ENCODE measurements at places on chromosomes 1 and 21. TPM values are rescaled to one million over a fixed set of nuclear protein-coding genes. Genes with fewer than 3 reads are reported as not detected.

The LRIF1 gene
- total RNA-seq = 7.9 TPM

The GALE gene
- 22.5 TPM for total RNA-seq

The OR2AK2 gene
- not detected for total RNA-seq

The OLIG1 gene
- total RNA-seq = not detected

The NCSTN gene
- 106 TPM for total RNA-seq

The SLC9C2 gene
- total RNA-seq = 0.93 TPM

The HIVEP3 gene
- 8.9 TPM for total RNA-seq

The TRIM67 gene
- total RNA-seq = 0.04 TPM

The FAM177B gene
- not detected for total RNA-seq

The VASH2 gene
- total RNA-seq = 43.8 TPM

The AGRN gene
- 532 TPM for total RNA-seq

The FCER1G gene
- total RNA-seq = 1.8 TPM

The HFM1 gene
- total RNA-seq = 7.4 TPM

The ACTL8 gene
- total RNA-seq = not detected

- no peak overlapping the region for H3K4me3 ChIP-seq
- peaks cover 36% of the 10 kb centered on the region for H3K4me1 ChIP-seq
- no peak for DNase-seq
- H3K36me3 ChIP-seq = no peaks in the 10 kb centered on the region
- no peak overlapping the region for H3K27ac ChIP-seq
- no peaks in the 10 kb centered on the region for H3K27me3 ChIP-seq
These were observed 4.1 kb downstream of the DIPK1A start for GRCh38 chr1:92957030-92957734.

GRCh38 chr1:171742577-171742922 is 685 bp upstream of the VAMP4 start:
- no peaks in the 10 kb centered on the region for H3K27me3 ChIP-seq

DNA sequence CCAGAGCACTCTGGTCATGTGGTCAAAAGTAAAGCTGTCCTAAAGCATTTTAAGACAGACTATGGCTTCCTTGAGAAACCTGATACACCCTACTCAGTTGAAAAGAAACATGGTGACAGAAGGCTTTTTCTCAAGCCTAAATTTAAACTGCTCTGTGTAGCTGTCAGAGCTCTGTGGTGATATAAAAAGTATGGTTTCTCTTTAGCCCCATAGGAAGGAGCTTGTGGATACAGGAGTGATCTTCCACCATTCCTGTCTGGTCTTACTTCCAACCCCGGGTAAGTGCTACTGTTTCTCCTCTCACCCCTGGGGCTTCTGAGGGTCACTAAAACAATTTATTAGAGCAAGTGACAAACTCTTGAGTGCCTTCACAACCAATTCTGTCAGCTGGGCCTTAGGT is 8.5 kb downstream of the TP53BP2 start:
- no peaks in the 10 kb centered on the region for H3K27me3 ChIP-seq
- peaks cover 34% of the 10 kb centered on the region for H3K4me1 ChIP-seq
- H3K36me3 ChIP-seq = peaks cover 1% of the 10 kb centered on the region

GRCh38 chr21:42699196-42699595 is 45.8 kb downstream of the PDE9A start:
- no peak overlapping the region for H3K4me3 ChIP-seq
- peaks cover 50% of the 10 kb centered on the region for H3K36me3 ChIP-seq
- peaks cover 5% of the 10 kb centered on the region for H3K4me1 ChIP-seq
- H3K27me3 ChIP-seq = no peaks in the 10 kb centered on the region
- H3K27ac ChIP-seq = no peak overlapping the region

DNA sequence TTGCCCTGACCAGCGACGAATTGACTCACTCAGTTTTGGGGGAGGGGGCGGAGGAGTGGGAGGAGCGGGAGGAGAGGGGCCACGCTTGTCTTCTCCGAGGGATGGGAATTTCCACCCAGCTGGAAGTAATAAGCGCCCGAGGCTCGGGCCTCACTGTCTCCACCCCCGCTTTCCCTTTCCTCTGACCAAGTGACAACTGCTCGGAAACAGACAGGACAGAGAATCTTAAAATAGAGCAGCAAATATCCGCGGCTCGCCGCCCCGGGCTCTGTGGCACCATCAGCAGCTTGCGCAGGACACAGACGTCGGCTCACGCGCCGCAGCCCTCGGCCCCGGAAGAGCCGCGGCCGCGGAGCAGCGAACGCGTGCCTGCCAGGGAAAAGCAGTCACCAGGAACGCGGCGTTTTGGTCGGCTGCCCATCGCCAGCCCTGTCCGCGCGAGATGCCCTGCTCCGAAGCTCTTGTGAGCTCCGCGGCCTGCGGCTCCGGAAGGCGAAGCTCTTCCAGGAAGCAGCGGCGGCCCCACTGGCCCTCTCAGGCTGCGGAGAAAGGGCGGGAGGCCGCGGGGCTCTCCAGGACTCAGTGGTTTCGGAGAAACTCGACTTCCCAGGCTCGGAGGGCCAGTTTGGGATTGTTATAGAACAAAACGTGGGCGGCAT is 10.7 kb upstream of the RGS16 start:
- peaks cover 24% of the 10 kb centered on the region for H3K27me3 ChIP-seq
- H3K27ac ChIP-seq = peak overlapping the region; percentile 85
- peaks cover 50% of the 10 kb centered on the region for H3K4me1 ChIP-seq
- peak; percentile 70 for DNase-seq
- no peaks in the 10 kb centered on the region for H3K36me3 ChIP-seq
- H3K4me3 ChIP-seq = peak overlapping the region; percentile 76

DNA sequence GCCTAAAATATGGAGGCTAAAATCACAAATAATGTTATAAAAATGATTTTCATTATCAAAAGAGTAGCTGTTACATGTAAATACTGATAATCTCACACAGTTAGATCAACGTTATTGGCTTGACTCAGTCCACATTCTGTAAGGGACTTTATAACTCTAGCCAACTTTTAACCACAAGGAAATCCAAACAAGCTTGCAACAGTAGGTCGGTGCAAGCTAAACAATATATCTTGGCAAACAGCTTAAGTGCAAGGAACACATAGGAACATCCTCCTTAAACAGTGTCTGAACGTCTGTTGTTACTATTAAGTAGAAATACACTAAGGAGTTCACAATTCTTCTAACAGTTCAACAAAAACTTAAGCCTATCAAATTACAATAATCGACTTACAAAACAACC is 126.7 kb downstream of the EIF4G3 start:
- H3K27ac ChIP-seq = no peak overlapping the region
- H3K4me1 ChIP-seq = peaks cover 9% of the 10 kb centered on the region
- no peak overlapping the region for H3K4me3 ChIP-seq
- peaks cover 18% of the 10 kb centered on the region for H3K36me3 ChIP-seq
- no peak for DNase-seq
- no peaks in the 10 kb centered on the region for H3K27me3 ChIP-seq

GRCh38 chr1:230965535-230965934 is 13.1 kb downstream of the TTC13 start:
- no peak overlapping the region for H3K27ac ChIP-seq
- H3K36me3 ChIP-seq = no peaks in the 10 kb centered on the region
- peaks cover 5% of the 10 kb centered on the region for H3K27me3 ChIP-seq
- H3K4me3 ChIP-seq = no peak overlapping the region
- H3K4me1 ChIP-seq = no peaks in the 10 kb centered on the region

- no peak for DNase-seq
- H3K27ac ChIP-seq = peak overlapping the region; percentile 74
- peaks cover 19% of the 10 kb centered on the region for H3K36me3 ChIP-seq
- peaks cover 53% of the 10 kb centered on the region for H3K4me1 ChIP-seq
These were observed 28.4 kb downstream of the TRIM45 start for GRCh38 chr1:117093091-117093534.

GRCh38 chr1:211606332-211606913 is 27.5 kb upstream of the SLC30A1 start:
- peaks cover 16% of the 10 kb centered on the region for H3K27me3 ChIP-seq
- H3K4me3 ChIP-seq = no peak overlapping the region
- DNase-seq = no peak
- no peaks in the 10 kb centered on the region for H3K36me3 ChIP-seq

GRCh38 chr21:46661211-46661625 is 25.7 kb downstream of the PRMT2 start:
- H3K4me3 ChIP-seq = no peak overlapping the region
- no peaks in the 10 kb centered on the region for H3K4me1 ChIP-seq
- DNase-seq = no peak
- peaks cover 41% of the 10 kb centered on the region for H3K36me3 ChIP-seq

GRCh38 chr1:116900471-116901365 is 9.0 kb upstream of the PTGFRN start:
- H3K27me3 ChIP-seq = no peaks in the 10 kb centered on the region
- H3K27ac ChIP-seq = no peak overlapping the region
- peaks cover 10% of the 10 kb centered on the region for H3K4me1 ChIP-seq
- H3K4me3 ChIP-seq = no peak overlapping the region
- no peaks in the 10 kb centered on the region for H3K36me3 ChIP-seq

GRCh38 chr1:178124115-178124514 is 30.2 kb downstream of the RASAL2 start:
- H3K36me3 ChIP-seq = peaks cover 18% of the 10 kb centered on the region
- H3K27ac ChIP-seq = no peak overlapping the region
- peaks cover 27% of the 10 kb centered on the region for H3K4me1 ChIP-seq
- no peaks in the 10 kb centered on the region for H3K27me3 ChIP-seq

- no peak overlapping the region for H3K27ac ChIP-seq
- DNase-seq = no peak
- H3K4me3 ChIP-seq = no peak overlapping the region
These were observed 138.0 kb downstream of the HS2ST1 start for GRCh38 chr1:87052400-87052799.

GRCh38 chr1:89632657-89633247 is at the start of gene LRRC8C:
TSS of gene LRRC8C (plus strand) at chr1:89633120. CDS start at chr1:89686474, 53,354 bp downstream.
- H3K36me3 ChIP-seq = no peaks in the 10 kb centered on the region
- peak within 1 kb of the TSS; percentile 76 for H3K27ac ChIP-seq
- H3K4me1 ChIP-seq = peaks cover 9% of the 10 kb centered on the region
- DNase-seq = peak; percentile 84

DNA sequence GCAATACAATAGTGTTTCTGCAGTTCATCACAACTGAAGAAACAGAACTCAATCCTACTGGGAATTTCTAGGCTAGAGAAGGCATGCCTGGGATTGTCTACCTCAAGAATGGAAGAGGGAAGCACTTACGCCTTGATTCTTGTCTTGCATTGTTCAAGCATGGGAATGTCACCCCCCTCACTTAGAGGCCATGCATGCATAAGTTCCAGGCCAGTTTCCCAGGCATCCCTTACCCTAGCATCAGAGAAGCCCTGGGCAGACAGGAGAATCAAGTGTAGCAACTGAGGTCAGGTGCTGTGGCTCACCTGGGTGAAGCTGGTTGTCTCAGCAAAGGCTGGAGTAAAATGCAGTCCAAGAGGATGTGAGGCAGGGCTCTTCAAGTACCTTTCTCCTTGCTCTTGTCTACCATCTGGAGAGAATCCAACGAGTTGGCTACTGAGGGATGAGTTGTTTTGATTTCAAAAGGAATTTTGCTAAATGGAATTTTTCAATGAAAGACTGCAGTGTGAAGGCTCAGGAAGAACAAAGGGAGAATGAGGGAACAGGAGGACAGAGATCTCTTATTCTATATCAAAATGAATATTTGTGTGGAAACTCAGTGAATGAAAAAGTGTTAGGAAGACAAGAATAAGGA is 174.3 kb downstream of the NEK7 start:
- DNase-seq = no peak
- no peak overlapping the region for H3K4me3 ChIP-seq
- no peak overlapping the region for H3K27ac ChIP-seq
- H3K27me3 ChIP-seq = no peaks in the 10 kb centered on the region

DNA sequence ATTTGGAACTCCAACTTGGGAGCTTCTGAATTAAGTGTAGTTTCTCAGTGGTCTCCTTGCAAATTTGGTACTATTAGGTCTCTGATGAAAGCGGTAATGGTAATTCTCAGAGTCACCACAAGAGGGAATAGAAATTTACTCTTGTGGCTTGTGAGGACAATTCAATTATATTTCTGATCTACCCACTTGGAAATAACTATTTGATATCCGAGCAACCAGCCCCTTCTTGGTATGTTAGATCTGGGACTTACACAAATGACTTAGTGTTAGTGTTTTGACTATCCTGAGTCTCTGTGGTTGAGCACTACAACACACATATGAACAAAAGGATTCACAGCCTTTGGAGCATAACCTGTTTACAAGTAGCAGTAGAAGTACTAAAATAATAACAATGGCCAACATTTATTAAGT is 68.1 kb downstream of the RPS6KA1 start:
- no peak overlapping the region for H3K27ac ChIP-seq
- DNase-seq = no peak
- H3K36me3 ChIP-seq = no peaks in the 10 kb centered on the region
- H3K27me3 ChIP-seq = no peaks in the 10 kb centered on the region

GRCh38 chr1:232576537-232576936 is 53.4 kb downstream of the SIPA1L2 start:
- H3K27ac ChIP-seq = peak overlapping the region; percentile 36
- H3K36me3 ChIP-seq = peaks cover 2% of the 10 kb centered on the region
- H3K4me1 ChIP-seq = peaks cover 51% of the 10 kb centered on the region

GRCh38 chr1:21706151-21706835 is 37.1 kb upstream of the RAP1GAP start:
- no peak overlapping the region for H3K4me3 ChIP-seq
- peaks cover 27% of the 10 kb centered on the region for H3K36me3 ChIP-seq
- H3K27me3 ChIP-seq = no peaks in the 10 kb centered on the region
- H3K27ac ChIP-seq = no peak overlapping the region
- H3K4me1 ChIP-seq = no peaks in the 10 kb centered on the region

DNA sequence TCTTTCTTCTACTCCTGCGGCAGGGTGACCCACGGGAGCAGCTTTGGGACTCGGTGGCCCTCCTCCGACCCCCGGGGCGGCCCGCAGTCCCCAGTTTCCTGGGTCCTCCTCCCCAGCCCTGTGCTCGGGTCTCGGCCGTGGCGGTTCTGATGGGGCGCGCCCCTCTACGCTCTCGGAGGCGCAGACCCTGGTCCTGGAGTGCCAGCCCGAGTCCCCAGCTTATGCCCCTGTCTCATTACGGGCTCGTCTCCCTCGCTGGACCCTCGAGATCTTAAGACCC is 430 bp downstream of the BTG2 start:
- H3K4me1 ChIP-seq = peaks cover 65% of the 10 kb centered on the region
- H3K27me3 ChIP-seq = no peaks in the 10 kb centered on the region
- peak overlapping the region; percentile 92 for H3K27ac ChIP-seq
- H3K36me3 ChIP-seq = peaks cover 23% of the 10 kb centered on the region
- peak overlapping the region; percentile 94 for H3K4me3 ChIP-seq

DNA sequence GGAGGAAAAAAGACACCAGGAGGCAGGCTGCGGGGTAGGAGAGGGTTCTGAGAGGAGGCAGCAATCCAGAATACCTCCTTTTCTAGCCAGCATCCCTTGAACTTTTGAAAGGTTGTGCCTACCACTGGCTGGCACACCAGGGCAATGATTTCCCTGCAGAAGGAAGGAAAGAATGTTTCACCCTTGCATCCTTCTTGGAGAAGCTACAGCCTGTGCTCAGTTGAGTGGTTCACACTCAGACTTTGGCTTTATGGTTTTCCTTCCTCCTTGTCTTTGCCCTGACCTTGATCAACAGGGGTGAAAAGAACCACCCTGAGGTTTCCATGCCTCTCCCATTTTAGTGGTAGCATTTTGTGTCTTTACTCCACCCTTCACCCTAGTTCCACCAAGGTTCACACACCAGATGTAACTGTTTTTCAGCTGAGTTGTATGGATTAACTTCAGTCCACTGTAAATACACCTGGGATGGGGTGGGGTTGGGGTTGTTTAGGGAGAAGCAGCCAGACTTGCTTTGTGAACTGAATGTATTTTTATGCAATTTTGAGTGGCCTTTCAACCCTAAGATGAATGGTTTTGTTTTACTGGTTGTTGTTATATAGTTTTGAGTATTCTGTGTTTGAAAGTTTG is 122.3 kb downstream of the SYT2 start:
- H3K27ac ChIP-seq = peak overlapping the region; percentile 87
- H3K4me1 ChIP-seq = peaks cover 46% of the 10 kb centered on the region
- H3K36me3 ChIP-seq = peaks cover 6% of the 10 kb centered on the region
- no peak overlapping the region for H3K4me3 ChIP-seq
- no peaks in the 10 kb centered on the region for H3K27me3 ChIP-seq
- DNase-seq = no peak

GRCh38 chr21:45539046-45539795 is 3.0 kb downstream of the SLC19A1 start:
- no peak overlapping the region for H3K4me3 ChIP-seq
- no peaks in the 10 kb centered on the region for H3K36me3 ChIP-seq
- H3K4me1 ChIP-seq = peaks cover 22% of the 10 kb centered on the region
- no peaks in the 10 kb centered on the region for H3K27me3 ChIP-seq
- peak; percentile 13 for DNase-seq

Measured in mesothelial cell of epicardium (in vitro differentiated cells).